ENCODE measurements at places on chromosomes 7 and 10.

- no peak for DNase-seq
Measured at GRCh38 chr7:152967958-152968357, 208.4 kb downstream of the ACTR3B start.

- DNase-seq = no peak
Measured at GRCh38 chr10:121252756-121253155, 345.5 kb downstream of the FGFR2 start.

GRCh38 chr7:110772615-110773014, 318.3 kb upstream of the LRRN3 start:
- DNase-seq = no peak

DNA sequence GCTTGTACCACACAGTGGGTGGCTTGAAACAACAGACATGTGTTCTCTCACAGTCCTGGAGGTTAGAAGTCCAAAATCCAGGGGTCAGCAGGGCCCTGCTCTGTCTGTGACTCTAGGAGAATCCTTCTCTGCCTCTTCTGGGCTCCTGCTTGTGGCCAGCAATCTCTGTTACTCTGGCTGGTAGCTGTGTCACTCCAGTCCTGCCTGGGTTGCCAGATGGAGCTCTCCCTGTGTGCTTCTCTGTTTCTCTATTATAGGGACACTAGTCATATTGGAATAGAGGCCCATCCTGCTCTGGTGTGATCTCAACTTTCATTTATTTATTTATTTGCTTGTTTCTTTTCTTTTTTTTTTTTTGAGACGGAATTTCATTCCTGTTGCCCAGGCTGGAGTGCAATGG, 276.6 kb upstream of the GALNT17 start:
- DNase-seq = no peak

- no peak for DNase-seq
Measured at GRCh38 chr7:24751484-24751883, 5.8 kb downstream of the GSDME start.

GRCh38 chr10:113959383-113959760, 84.3 kb upstream of the ADRB1 start:
- no peak for DNase-seq

- DNase-seq = no peak
Measured at GRCh38 chr7:27203964-27204594, 4.2 kb upstream of the HOXA13 start.

DNA sequence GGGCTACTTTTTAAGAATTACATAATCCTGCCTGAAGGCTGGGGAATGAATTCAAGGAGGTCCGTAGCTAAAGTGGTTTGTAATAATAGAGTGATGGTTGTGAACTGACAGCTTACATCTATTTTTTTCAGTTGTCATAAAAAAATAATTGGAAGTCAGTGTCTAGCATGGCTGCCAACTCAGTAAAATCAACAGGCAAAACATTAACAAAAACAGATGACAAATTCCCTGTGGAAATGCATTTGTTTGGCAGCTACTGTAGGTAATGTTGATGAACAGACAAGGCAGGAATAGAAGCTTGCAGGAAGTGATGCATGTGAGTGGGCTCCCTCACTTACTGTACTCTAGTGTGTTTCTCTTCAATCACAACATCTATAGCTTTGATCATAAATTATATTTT, 766.0 kb upstream of the POT1 start:
- no peak for DNase-seq

DNA sequence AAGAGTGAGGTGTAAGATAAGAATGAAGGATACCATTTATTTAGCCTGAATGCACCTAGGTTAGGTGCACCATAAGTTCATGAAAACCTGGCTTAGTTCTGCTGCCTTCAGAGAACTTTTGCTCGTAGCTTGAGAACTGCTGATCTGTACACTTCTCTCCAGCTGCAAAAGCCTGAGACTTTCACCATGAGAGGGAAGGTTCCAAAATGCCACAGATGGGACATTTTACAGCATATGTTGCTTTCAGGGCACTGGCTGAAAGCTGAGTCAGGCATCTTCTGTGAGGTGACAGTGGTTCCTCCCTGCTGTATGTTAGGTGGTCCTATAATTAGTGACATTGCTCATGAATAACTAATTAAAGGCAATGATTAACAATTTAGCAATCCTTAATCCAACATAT, 298.3 kb downstream of the GALNT17 start:
- no peak for DNase-seq

GRCh38 chr7:138387755-138388475, 72.1 kb upstream of the TRIM24 start:
- no peak for DNase-seq

- DNase-seq = no peak
Measured at GRCh38 chr7:157903710-157904109, 566.9 kb downstream of the DNAJB6 start.

GRCh38 chr10:17115683-17116082, 13.9 kb downstream of the CUBN start:
- no peak for DNase-seq

DNA sequence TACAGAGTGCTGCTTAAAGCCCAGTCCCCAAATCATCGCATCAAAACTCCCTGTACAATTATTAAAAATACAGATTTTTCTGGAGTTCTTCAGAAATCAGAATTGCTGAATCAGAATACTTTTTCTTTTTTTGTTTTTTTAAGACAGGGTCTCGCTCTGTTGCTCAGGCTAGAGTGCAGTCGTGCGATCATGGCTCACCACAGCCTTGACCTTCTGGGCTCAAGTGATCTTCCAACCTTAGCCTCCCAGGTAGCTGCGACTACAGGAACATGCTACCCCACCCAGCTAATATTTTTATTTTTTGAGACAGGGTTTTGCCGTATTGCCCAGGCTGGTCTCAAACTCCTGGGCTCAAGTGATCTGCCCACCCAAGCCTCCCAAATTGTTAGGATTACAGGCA, 3.9 kb downstream of the BBIP1 start:
- no peak for DNase-seq

- no peak for DNase-seq
Measured at GRCh38 chr7:93737953-93738352, 152.6 kb downstream of the TFPI2 start.

DNA sequence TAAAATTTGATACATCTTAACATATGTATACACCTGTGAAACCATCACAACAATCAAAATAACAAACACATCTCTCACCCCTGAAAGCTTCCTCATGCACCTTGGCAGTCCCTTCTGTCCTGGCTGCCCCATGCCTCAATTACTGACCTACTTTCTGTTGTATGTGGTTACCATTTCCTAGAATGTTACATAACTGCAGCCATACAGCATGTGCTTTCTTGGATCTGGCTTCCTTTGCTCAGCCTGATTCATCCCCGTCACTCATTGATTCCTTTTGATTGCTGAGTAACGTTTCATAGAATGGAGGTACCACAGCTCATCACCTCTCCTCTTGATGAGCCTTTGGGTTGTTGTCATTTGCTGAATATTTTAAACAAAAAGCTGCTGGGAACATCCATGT, 165.3 kb downstream of the CELF2 start:
- DNase-seq = no peak

Data from CD4-positive, alpha-beta memory T cell (primary cell).